BJ (cell line): ENCODE measurements at places on chromosomes 4 and X. TPM values are rescaled to one million over a fixed set of nuclear protein-coding genes. Genes with fewer than 3 reads are reported as not detected.

DNA sequence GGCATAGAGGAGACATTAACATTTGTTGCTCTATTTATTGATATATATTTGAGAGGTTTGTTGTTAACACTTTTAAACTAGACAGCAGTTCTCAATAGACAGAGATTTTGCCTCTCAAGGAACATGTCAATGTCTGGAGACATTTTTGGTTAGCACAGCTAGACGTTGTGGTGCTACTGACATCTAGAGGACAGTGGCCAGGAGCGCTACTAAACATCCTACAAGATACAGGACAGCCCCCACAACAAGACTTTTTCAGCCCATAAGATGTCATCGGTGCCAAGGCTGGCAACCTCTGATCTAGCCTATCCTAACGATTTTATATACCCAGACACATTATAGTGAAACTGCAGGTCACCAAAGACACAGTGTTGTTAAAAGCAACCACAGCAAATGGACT, 18.4 kb upstream of the CTSO start:
- no peak for DNase-seq

DNA sequence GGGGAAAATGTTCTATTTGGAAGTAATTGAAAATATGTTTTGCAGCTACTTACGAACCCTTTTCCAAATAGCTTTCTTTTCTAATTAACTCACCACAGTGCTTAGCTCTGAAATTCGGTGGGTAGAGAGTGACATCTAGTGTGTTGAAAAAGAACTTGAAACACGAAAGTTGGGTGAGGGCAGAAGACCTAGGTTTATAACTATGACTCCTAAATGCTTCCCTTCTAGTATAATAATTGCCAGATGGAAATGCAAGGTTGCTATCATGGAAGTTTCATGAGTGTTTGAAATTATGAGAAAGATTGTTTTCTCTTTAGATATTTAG, 77.3 kb upstream of the NOCT start:
- no peak for DNase-seq

DNA sequence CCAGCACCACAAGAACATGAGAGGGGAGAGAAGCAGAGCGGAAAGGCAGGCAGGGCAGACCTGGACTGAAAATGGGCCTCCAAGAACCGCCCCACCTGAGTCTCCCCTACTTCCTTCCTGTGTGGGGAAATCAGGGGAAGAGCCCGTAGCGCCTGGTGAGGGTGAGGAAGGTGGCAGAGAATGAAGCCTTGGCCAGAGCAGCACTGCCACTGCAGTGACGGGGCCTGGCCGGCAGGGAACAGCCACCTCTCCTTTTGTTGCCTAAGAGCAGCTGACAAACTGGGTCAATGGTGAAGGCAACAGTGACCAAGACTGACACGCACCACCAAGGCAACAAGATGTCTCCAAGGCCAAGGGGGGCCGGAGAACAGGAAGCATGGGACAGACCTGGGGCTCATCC, 58.4 kb upstream of the CBR4 start:
- no peak for DNase-seq

- no peak for DNase-seq
These were observed 29.4 kb downstream of the C4orf51 start for GRCh38 chr4:145709336-145709735.

Gene PGAM4
- polyA plus RNA-seq = 0.48 and 0.53 TPM in 2 replicates

DNA sequence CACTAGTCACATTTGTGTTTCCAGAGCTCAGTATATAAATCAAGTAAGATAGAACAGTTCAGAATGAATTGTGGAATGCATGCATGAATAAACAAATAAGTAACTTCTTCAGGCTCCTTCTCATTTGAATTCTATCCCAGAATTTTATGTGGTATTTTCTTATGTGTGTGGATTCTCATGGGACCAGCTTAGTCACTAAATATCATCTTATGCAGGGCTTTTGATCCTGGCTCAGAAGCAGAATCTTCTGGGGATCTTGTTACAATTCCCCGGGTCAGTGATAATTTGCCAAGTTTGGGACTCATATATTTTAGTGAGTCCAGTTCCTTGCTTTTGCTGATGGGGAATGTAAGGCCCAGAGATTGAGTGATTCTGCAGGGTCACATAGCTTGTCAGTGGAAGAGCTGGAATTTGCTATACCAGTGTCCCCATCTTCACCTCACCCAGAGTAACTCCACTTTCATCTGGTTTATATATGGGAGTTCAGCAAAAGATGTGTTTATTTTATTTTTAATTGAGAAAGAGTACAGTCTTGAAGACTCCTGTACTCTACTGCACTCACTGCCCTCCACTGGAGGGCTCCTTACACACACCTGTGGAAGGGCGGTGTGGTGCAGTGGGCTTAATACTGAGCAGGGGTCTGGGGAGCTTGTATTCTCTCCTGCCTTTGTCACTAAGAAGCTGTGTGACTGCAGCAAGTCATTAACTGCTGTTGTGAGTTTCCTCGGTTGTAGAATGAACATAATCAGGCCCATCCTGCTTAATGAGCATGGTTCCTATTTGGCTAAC, 198.2 kb upstream of the CXorf66 start:
- DNase-seq = no peak

- no peak for DNase-seq
These were observed 1499.3 kb downstream of the PCDH7 start for GRCh38 chr4:32219306-32220075.

Gene MAGEA4
- polyA plus RNA-seq = not detected in 2 replicates
